ENCODE measurements at places on chromosomes 7 and 10. TPM values are rescaled to one million over a fixed set of nuclear protein-coding genes. Genes with fewer than 3 reads are reported as not detected.

GRCh38 chr7:18400275-18400674 lies 95.3 kb upstream of the HDAC9 start:
- no peak for DNase-seq

- no peak for DNase-seq
Observed at GRCh38 chr10:49268185-49268584, 30.8 kb upstream of the C10orf71 start.

AGK gene
- 31.1 TPM for total RNA-seq

DNA sequence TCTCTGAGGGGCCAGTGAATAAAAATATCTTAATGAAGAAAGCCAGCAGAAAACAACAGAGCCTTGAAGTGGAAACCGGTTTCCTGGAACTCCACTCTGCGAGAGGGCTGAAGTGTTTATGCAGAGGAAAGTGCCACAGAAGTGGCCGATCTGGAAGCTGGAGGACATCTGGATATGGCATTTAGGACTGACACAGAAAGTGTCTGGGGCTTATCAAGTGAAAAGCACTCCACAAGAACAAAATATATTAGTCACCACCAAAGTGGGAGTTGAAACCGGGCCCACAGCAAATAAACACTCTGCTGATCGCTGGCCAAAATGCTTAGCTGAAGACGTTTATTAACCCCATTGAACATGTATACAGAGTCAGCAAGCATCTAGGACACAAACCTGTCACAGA lies 7.8 kb downstream of the NOD1 start:
- DNase-seq = no peak

GRCh38 chr10:111077785-111078504 lies 1.1 kb downstream of the ADRA2A start:
- DNase-seq = peak; percentile 70

ITPRID1 gene
- total RNA-seq = 21.8 TPM

DNA sequence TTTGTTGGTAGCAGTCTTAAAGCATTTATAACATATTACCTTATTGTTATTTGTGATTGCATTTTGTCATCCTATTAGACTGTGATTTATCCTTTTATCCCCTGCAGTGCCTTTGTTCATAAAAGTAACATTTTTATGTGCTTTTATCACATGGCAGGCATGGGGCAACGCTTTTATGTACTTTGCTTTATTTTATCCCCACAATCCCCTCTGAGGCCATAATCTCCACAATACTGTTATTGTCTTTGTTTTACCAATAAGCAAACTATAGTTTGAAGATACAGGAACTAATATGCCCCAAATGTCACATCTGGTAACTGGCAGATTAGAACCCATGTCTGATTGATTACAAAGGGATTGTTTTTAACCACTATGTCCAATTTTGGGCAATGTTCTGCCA lies 613.5 kb downstream of the REEP3 start:
- DNase-seq = no peak

DNA sequence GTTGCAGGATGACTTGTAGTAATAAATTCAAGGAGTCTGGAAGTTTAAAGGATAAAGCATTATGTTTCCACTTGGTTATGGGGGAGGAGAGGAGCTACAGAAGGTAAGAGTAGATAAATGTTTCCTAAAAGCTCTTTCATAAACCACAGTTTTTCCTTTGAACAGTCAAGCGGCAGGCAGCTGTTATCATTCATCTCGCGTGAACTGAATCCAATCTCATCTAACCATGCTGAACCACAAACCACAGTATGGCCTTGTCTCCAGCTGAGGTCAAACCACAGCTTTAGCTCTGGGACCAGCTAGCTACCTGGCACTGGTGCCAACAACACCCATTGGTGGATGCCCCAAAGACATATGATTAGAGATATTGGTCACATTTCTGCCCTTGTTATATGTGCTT lies 63.3 kb downstream of the NOC3L start:
- no peak for DNase-seq

DNA sequence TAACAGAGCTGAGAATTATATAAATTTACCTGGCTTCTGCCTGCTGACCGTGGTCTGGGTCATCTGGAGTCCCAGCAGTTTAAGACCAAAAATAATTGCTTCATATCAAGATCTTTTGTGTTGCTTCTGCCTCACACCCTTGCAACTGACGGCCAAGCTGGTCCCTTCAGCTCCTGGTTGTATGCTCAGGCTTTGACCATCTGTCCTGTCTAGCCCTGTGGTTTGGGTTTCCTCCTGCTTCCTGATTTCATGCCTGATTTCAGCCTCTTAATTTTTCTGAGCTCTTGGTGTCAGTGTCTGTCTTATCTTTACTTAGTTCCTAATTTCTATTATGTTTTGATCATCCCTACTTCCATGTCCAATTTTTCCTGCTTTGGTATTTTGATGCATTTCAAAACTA lies 87.9 kb upstream of the PLXDC2 start:
- no peak for DNase-seq

- DNase-seq = no peak
Observed at GRCh38 chr10:89206402-89207180, 526 bp downstream of the CH25H start.

DNA sequence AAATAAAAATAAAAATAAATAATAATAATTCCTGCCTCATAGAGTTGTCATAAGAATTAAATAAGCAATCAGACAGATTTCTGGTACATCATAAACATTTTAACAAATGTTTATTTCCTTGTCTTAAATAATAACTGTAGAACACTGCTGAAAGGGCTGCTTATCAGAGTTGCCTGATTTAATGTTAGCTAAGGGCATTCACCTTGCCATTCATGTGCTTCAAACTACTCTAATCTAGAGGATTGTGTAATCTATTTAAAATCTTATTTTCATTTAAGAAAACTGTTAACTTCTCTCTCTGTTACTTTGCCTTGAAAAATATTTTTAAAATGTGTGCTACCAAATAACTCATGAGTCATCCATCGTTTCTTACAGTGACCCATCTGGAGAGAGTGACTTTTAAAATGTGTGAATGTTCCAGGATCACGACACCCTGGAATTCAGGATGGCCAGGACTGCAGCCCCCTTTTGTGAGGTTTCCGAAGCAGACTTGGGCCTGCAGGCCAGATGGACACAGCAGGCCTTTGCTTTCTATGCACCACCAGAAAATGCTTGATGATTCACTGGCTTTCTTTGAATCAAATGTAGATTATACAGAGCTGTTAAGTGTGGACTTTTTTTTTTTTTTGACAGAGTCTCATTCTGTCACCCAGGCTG lies 109.1 kb upstream of the TNS3 start:
- DNase-seq = no peak

DNA sequence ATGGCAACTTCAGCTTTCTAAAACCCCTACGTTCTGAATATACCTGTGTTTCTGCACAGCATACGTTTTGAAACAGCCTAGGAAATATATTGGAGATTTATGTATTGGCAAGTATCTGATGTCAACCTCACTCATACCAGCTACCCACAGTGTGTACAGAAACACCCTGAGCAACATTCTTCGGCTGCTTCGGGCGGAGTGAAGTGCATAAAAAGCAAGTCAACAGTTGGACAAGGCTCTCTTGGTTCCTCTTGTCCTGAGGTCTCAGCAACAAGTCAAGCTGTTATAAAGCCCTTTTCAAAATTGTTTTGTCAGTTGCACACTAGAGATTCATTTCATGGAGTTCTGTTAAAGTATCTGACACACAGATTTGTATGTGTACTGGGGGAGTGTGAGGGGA lies 40.0 kb upstream of the PAPSS2 start:
- no peak for DNase-seq

GRCh38 chr7:16433568-16434122 lies 12.3 kb upstream of the CRPPA start:
- DNase-seq = no peak

C1QL3 gene
- 0.20 TPM for total RNA-seq

BMI1 gene
- total RNA-seq = 12.2 TPM

- DNase-seq = no peak
Observed at GRCh38 chr10:76558996-76559891, 1078.4 kb downstream of the KCNMA1 start.

GRCh38 chr7:20141666-20142065 lies 75.5 kb downstream of the MACC1 start:
- no peak for DNase-seq

GRCh38 chr10:62451611-62451975 lies 77.4 kb downstream of the ZNF365 start:
- DNase-seq = no peak

GRCh38 chr7:16817536-16817935 lies 12.7 kb upstream of the AGR2 start:
- DNase-seq = no peak

GRCh38 chr10:113131613-113132261 lies 181.7 kb downstream of the TCF7L2 start:
- DNase-seq = no peak

DNA sequence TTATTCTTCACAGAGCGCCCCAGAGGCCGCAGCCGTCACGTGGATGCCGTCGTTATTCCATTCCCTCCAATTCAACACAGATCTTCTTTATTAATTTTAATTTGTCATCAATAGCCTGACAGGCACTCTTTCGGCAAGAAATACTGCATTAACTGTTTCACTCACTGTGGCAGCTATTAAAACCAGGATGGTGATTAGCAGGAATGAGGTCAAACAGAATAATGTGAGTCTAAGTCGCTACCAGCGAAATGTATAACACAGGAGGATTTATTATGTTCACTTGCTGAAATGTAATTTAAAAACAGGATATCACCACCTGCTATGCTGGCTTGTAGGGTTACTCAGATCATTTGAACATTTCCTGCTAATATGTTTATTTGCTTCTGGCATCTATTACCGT lies 74.2 kb upstream of the MGMT start:
- no peak for DNase-seq

- no peak for DNase-seq
Observed at GRCh38 chr7:151885202-151885580, 8.3 kb upstream of the PRKAG2 start.

EPDR1 gene
- 2.7 TPM for total RNA-seq

SRGN gene
- total RNA-seq = not detected

DNA sequence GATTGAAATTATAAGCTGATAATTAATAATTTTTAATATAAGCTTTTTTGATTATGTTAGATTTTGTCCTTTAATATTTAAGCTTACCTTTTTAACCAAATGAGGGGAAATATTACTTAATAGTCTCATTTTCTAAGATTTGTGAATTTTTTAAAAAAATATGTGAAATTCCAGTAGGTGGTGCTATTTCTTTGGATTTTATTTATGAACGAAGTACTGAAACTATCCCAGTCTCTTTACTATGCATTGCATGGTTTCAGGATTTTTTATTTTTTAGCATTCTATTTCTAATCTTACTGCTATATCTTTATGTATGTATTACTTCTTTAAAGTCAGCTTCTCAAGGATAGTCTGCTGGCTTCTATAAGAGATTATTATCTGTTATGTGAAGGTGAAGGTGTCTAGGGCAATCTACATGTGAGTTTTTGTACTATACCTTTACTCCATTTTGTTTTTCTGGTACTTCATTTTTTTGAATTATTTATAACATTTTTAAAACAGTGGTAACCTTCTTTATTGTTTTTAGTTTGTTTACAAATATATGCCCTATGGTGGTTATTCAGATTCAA lies 78.3 kb downstream of the ATRNL1 start:
- DNase-seq = no peak

SLC26A5 gene
- 0.42 TPM for total RNA-seq

GRCh38 chr10:33869028-33869427 lies 534.6 kb upstream of the NRP1 start:
- DNase-seq = no peak

- no peak for DNase-seq
Observed at GRCh38 chr10:33721509-33721908, 387.0 kb upstream of the NRP1 start.

Measured in endodermal cell (in vitro differentiated cells).